ENCODE measurements at places on chromosomes 4 and X.

- DNase-seq = no peak
Measured at GRCh38 chr4:63296773-63297172, 1112.5 kb downstream of the TECRL start.

- DNase-seq = no peak
Measured at GRCh38 chr4:83217721-83218522, 66.7 kb downstream of the COQ2 start.

DNA sequence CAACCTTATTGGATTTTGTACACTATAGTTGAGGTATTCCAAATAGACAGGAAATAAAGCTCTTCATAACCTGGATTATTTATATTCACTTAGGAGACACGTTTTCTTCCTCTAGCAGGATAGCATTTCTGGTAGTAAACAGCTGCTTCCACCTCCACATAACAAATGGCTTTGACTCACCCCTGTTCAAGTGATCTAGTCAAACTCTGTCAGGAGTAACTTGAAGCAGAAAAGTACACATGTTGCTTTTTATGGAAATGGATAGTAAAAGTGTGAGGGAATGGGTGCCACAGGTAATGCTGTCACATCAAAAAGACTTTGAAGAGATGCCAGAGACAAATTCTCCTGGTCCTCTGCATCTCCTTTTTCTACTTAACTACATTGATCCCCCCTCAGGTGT is 258.7 kb upstream of the SLC7A11 start:
- no peak for DNase-seq

DNA sequence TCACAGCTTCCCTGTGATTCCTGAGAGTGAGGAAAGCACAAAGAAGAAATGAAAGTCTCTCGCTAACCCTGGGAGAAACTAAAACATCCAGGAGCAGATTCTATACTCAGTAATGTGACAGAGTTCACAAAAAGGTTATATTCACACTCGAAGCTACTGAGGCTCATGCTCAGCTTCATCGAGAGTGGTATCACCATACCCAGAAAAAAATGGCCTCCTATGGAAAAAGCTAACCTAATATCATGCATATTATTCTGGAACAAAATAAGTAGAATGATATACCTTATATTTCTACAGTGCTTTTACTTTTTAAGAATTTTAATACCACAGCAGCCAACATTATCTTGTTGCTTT is 13.5 kb upstream of the CDKN2AIP start:
- no peak for DNase-seq

- DNase-seq = no peak
Measured at GRCh38 chrX:11543249-11543648, 122.5 kb downstream of the ARHGAP6 start.

- DNase-seq = peak; percentile 94
Measured at GRCh38 chrX:106302304-106302703, 134.2 kb downstream of the PWWP3B start.

DNA sequence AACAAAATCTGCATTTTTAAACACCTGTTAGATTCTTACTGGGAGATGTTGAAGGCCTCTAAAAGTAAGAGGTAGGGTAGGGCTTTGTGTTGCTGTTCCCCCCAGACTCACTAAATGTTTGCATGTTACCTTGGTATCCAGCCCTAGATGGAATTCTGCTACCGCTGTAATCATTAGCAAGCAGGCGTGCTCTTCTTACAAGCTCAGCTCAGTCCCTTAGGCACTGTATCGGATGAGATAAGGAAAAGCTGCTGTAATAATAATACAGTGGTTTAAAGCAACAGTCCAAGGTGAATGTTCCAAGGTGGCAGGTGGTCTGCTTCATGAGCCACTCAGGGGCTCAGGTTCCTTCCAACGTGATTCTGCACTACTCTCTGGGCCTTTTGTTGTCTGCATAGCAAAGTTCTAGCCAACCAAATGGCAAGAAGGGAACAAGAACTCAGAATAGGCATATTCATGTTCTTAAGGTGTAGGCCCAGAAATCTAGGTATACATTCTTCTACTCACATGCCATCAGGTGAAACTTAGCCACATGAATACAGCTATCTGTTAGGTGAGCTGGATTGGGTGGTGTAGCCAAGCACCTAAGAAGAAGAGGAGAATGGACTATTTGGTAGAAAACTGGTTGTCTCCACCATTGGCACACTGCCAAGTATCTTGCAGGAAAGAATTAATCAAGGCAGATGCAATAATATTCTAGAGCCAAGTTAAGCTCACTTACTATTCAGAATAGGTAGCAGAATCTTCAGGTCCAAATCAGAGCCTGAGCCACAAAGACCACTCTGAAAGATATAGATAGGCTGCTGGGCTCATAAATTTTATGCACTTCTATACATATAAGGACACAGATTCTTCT is 46.0 kb downstream of the COQ2 start:
- DNase-seq = no peak

DNA sequence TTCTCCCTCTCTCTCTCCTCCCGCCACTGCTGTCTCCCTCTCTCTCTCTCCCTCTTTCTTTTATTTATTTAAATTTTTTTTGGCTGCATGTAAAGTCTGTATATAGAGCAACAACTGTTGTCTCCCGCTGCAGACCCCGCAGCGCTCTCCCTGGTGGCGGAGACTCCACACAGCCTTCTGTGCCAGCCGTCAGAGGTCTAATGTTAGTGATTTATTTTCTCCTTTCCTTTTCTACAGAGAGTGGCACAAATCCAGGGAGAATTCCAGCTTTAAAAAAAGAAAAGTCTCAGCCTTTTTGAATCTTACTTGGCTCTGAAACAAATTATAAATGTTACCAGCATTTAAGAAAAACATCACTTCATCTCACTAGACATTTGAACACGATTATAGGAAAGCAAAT is 106.2 kb downstream of the FAM9B start:
- no peak for DNase-seq

DNA sequence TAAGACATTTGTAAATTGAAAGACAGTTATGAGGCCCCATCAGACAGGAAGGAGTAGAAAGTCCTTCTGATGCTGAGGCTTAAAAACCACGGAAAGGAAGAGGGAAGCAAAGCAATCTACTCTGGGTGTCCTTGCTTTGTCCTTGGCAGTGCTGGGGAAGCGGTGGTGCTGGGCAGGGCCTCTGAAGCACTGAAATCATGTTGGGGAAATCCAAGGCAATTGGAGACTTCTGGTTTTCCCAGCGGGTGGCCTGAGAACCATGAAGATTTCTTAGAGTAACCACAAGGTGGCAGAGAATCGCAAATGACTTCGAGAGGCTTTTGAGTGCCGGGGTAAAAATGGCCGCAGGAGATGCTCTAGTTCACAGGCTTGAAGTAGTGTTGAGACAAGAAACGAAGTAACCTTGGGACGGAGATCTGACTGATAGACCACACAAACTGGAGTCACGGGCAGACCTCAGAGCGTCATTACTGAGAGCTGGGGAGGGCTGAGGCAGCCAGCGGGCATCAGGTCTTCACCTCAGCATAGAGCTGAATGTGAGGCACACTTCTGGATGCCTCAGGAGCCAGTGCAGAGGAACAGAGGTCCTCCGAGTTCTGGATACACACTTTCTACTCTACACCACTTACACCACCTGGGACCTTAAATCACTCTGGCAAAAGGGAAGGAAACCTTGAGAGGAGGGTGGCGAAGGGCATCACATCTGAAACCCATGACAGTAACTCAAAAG is 130.7 kb upstream of the GPRIN3 start:
- DNase-seq = no peak

- DNase-seq = no peak
Measured at GRCh38 chrX:22748093-22748999, 251.4 kb upstream of the DDX53 start.

DNA sequence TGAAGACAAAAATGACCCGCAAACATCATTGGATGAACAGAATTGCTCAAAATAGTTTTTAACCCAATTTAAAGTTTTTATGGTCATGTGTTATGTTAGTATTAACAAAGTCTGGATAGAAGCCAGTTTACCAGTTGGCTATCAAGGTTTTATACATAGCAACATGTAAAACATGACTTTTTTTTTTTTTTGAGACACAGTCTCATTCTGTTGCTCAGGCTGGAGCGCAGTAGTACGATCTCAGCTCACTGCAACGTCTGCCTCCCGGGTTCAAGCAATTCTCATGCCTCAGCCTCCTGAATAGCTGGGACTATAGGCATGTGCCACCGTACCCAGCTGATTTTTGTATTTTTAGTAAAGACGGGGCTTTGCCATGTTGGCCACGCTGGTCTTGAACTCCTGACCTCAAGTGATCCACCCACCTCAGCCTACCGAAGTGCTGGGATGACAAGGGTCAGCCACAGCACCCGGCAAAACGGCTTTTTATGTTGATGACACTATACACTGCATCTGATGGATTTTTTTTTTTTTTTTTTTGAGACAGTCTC is 3.4 kb downstream of the SAT1 start:
- no peak for DNase-seq

GRCh38 chr4:11428231-11428898 is at the start of gene HS3ST1:
Gene HS3ST1 (minus strand): TSS chr4:11428894. CDS start chr4:11400005, 28,889 bp downstream.
- no peak for DNase-seq

GRCh38 chrX:102968216-102968615 is 31.1 kb downstream of the RAB40AL start:
- no peak for DNase-seq

DNA sequence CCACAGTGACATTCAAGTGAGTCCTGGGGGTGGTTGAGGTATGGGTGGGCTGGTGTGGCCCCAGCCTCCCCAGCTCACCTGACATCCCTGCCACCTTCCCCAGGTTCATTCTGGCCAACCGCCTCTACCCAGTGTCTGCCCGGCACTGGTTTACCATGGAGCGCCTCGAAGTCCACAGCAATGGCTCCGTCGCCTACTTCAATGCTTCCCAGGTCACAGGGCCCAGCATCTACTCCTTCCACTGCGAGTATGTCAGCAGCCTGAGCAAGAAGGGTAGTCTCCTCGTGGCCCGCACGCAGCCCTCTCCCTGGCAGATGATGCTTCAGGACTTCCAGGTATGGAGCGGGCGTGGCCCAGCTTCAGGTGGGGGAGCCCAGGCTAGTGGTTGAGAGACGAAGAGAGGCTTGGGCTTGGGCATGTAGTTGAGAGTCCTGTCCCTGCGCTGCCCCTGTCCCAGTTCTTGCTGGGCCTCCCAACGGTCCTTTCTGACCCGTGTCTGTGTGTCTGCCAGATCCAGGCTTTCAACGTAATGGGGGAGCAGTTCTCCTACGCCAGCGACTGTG is 1.7 kb upstream of the GDI1 start:
- DNase-seq = no peak

DNA sequence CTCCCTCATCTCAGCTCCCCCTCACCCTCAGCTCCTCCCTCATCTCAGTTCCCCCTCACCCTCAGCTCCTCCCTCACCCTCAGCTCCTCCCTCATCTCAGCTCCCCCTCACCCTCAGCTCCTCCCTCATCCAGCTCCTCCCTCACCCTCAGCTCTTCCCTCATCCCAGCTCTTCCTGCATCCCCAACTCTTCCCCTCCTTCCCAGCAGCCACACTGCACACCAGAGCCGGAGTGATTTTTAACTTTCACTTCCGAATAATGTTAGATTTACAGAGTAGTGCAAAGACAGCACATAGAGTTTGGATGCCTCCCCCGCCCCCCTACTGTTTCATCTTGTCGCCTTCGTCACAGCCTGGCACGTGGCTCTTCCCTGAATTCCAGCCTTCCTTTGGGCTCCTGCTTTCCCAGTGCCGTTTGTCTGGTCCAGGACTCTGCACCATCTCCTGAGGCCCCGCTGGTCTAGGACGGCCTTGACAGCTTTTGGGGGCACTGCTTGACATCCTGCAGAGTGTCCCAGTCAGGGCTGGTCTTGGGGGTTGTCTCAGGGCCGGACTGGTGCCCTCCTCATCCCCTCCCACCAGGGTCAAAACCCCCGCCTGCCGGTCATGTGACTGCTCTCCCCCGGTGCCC is 110.2 kb downstream of the FAM53A start:
- DNase-seq = no peak

DNA sequence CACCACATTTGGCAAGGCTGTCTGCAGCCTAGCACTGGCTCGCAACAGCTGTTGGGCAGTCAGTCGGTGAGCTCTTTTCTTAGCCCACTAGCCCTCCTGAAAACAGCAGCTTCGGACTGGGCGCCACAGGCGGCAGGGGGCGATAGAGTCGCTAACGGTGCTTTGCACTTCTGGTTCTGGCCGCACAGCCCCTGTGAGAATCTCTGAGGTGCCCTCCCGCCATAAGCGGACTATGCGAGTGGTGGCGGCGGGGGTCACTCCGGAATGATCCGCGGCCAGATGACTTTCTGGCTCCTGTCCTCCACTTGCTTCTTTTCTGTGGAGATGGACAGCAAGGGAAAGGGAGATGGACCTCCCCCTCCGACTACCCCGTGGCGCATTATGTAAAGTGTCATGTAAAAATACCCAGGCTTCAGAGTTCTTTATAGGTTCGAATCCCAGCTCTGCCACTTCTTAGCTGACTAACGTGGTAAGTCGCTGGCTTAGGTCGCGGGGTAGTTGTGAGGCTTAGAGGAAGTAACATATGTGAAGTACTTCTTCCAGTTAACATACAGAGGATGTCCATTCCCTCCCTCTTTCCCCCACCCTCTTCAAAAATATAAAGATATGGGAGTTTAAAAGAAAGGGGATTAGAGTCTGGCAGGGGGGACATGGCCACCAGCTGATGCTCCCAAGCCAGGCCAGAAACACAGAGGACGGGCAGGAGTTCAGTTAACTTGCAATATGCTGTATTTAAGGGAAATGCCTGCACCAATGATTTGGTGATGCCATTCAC is 11.0 kb downstream of the ARHGAP36 start:
- no peak for DNase-seq

DNA sequence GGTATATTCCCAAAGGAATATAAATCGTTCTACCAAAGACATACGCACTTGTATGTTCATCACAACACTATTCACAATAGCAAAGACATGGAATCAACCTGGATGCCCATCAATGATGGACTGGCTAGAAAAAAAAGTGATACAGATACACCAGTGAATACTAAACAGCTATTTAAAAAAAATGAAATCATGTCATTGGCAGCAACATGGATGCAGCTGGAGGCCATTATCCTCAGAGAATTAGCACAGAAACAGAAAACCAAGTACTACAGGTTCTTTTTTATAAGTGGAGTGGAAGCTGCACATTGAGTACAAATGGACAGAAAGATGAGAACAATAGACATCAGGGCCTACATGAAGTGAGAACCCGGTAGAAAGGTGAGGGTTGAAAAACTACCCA is 81.4 kb downstream of the ANTXR2 start:
- no peak for DNase-seq

GRCh38 chrX:112844250-112844649 is 3.6 kb upstream of the AMOT start:
- DNase-seq = no peak

DNA sequence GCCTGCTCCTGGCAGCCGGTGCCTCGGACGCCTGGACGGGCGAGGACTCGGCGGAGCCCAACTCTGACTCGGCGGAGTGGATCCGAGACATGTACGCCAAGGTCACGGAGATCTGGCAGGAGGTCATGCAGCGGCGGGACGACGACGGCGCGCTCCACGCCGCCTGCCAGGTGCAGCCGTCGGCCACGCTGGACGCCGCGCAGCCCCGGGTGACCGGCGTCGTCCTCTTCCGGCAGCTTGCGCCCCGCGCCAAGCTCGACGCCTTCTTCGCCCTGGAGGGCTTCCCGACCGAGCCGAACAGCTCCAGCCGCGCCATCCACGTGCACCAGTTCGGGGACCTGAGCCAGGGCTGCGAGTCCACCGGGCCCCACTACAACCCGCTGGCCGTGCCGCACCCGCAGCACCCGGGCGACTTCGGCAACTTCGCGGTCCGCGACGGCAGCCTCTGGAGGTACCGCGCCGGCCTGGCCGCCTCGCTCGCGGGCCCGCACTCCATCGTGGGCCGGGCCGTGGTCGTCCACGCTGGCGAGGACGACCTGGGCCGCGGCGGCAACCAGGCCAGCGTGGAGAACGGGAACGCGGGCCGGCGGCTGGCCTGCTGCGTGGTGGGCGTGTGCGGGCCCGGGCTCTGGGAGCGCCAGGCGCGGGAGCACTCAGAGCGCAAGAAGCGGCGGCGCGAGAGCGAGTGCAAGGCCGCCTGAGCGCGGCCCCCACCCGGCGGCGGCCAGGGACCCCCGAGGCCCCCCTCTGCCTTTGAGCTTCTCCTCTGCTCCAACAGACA is 4.4 kb downstream of the SOD3 start:
- DNase-seq = no peak
